Eye (tissue), 1 donor: ENCODE measurements at places on chromosomes 6 and 20.

DNA sequence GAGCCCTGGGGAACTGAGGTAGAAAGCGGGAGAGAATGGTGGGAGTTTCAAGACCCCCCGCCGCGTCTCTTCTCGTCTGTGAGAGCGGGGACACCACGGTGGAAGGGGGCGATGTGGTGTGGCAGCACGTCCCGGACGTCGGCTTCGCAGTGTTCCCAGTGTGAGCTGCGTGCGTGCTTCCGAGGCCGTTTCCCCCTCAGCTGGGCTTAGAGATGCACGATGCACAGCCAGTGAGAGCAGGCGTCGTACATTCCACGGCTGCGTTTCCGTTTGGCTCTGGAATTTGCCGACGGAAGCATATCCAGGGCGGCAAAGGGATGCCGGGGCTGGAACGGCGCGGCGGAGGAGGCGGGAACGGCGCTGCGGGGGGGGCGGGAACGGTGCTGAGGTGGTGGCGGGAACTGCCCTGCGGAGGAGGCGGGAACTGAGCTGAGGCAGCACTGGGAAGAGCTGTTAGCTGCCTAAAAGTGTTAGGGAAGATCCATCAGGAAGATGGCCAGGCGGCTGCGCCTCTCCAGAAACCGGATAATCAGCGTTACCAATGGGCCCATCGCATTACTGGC lies 37.7 kb downstream of the KIF25 start:
- peak; percentile 88 for DNase-seq

DNA sequence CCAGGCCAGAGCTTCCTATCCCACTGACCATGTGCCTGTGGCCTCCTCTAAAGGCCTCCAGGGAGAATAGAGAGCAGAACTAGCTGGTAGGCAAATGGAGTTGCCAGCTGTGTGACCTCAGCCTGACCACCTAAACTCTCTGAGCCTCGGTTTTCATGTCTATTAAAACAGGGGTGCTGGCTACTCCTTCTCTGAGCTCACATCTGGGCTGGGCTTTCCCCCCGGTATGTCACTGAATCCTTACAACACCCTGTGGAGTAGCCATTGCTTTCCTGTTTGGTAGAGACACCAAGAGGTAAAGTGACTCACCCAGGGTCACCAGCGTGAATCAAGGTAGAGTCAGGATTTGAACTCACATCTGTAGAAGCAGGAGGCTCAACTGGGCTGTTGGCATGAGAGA lies 132.1 kb downstream of the JPH2 start:
- no peak for DNase-seq

GRCh38 chr6:55499591-55499990 lies 79.4 kb downstream of the HMGCLL1 start:
- DNase-seq = no peak

GRCh38 chr6:108622641-108623298 lies 62.1 kb downstream of the FOXO3 start:
- no peak for DNase-seq

DNA sequence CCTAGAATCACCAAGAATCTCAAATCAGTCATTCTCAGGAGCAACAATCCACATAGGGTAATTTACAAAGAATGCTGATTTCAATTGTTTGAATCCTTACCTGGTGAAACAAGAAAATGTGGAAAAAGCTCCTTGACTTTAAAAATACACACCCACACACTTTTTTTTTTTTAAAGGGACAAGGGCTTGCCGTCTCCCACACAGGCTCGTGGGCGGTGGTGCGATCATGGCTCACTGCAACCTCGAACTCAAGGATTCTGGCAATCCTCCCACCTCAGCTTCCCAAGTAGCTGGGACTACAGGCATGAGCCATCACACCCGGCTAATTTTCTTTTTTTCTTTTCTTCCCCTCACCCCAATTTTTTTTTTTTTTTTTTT lies 30.7 kb downstream of the PARD6B start:
- no peak for DNase-seq

DNA sequence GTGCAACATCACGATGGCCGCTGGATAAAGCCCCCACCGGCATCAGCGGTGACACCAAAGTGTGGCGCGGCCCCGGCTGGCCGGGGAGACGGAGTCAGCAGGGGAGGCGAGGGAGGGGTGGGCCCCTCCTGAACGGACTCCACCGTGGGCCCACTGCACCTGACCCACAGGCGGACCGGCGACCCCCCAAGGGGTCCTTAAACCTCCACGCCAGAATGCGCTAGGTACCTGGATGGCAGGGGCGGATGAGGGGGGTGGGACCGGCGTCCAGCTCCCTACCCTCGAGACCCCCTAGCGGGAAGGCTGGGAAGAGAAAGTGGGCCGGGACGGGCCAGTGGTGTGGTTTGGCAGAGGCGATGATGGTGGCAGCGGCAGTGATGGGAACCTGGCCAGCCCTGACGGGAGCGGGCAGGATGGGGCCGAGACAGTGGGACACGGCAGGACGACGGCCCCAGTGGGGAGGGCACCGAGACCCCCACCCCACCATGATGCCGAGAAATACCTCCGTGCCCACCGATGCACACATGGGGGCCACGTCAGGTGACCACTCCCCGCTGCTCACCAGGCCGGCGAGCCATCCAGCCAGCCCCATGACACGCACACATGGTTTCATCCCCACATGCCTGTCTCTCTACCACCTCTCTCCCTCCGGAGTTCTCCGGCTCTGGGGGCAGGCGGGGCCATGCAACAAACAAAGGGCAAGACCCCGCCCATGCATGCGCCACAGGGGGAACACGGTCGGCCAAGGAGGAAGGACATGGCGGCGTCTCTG lies 771.9 kb upstream of the DEFB115 start:
- DNase-seq = no peak

- DNase-seq = no peak
Measured at GRCh38 chr6:49003348-49003747, 459.7 kb downstream of the MMUT start.

GRCh38 chr6:6643398-6643797 lies 54.9 kb downstream of the LY86 start:
- DNase-seq = no peak

- no peak for DNase-seq
Measured at GRCh38 chr20:58519940-58520712, 4.9 kb upstream of the APCDD1L start.

GRCh38 chr20:34904202-34904621 lies 27.8 kb downstream of the ACSS2 start:
- no peak for DNase-seq

GRCh38 chr6:6801005-6801335 lies 212.4 kb downstream of the LY86 start:
- no peak for DNase-seq

DNA sequence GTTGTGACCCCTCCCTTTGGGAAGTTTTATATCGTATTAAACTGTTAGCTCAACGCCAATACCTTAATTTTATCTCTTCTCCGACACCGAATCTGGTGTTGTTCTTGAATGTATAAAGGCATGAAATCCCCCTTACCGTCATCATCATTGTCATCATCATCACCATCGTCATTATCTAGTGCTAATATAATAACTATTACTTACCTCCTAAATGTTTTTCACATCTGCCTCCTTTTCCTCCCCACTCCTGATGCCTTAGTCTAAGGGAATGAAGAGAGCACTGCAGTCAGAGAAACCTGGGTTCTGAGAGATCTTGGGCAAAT lies 677 bp upstream of the ZBTB24 start:
- no peak for DNase-seq

- no peak for DNase-seq
Measured at GRCh38 chr6:119428633-119429032, 79.1 kb upstream of the MAN1A1 start.

DNA sequence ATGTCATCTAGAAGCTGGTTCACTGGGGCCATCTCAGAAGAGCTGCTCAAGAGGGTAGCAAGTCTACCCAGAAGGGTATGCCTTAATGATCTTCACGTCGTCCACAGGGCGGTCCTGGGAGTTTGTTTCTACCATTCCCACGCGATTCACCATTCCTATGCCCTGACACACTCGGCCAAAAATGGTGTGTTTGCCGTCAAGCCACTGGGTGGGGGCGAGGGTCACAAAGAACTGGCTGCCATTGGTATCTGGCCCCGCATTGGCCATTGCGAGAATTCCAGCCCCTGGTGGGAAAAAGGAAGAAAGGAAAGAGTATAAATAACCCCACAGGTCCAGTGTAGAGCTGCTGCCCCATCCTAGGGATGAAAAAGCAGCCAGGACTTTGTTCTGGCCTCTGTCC lies 16.5 kb upstream of the CPNE5 start:
- DNase-seq = no peak

- DNase-seq = no peak
Measured at GRCh38 chr6:168016721-168017525, 19.5 kb downstream of the KIF25 start.

DNA sequence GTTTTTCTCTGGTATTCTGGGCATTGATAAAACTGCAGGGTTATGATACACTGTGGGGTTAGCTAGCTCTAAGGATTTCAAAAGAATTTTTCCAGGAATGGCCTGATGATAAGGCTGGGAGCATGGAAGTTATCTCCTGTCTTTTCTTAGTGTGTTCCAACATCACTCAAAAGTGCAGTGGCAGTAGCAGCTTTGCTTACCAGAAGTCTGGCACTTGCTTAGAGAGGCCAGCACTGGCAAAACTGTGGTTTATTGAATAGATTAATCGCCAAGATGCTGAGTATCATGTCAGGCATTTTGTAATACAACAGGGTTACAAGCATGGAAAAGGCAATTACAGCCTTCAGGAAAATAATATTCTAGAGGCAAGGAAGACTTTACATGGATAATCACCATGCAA lies 719.5 kb upstream of the GJE1 start:
- DNase-seq = no peak

GRCh38 chr6:145241039-145241438 lies 494.3 kb downstream of the EPM2A start:
- DNase-seq = no peak

DNA sequence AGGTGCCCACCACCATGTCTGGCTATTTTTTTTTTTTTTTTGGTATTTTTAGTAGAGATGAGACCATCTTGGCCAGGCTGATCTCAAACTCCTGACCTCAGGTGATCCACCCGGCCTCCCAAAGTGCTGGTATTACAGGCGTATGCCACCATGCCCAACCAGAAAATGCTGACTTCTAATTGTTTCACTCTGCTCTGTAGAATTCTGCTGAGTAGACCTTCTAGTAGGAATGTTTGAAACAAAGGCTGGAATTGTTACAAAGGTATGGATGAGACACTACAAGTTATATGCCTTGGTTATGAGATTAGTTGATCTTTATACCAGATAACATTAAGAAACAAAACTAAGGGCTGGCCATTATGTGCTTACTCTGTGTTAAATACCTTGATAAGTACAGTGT lies 44.8 kb downstream of the MEP1A start:
- DNase-seq = no peak

- peak; percentile 38 for DNase-seq
Measured at GRCh38 chr20:2387180-2387577, 6.5 kb downstream of the TGM6 start.

DNA sequence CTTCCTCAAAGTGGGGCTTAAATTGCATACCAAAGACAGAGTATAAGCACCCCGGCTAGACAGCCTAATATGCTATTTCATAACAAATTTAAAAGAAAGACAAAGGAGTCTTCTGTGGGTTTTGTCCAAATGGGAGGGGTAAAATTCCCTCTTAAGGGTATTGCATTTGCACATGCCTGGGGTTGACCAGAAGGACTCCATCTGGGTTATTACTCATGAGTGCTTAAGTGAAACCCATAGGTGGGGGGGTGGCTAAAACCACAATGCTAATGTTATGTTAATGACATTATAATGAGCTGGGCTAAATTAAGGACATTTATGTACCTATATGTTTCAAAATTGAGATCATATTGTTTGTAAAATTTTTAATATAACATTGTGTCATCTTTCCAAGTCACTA lies 15.0 kb downstream of the IMPG1 start:
- DNase-seq = no peak

DNA sequence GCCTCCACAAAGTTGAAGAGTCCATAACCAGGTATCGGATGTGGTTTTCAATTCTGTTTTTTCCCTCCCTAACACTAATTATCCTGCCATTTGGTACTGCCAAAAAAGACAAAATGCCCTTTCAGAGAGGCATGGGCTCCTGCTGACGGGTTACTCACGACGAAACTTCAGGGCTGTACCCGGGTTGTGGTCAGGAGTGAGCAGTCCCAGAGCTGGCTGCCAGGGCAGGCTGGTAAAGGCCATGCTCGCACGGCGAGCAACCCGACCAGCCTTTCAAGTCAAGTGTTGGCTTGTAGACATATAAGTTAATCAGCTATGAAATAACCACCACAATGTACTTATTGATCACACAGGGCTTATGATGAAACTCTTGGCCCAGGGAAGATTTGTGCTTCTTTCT lies 152.5 kb downstream of the FOXC1 start:
- no peak for DNase-seq

DNA sequence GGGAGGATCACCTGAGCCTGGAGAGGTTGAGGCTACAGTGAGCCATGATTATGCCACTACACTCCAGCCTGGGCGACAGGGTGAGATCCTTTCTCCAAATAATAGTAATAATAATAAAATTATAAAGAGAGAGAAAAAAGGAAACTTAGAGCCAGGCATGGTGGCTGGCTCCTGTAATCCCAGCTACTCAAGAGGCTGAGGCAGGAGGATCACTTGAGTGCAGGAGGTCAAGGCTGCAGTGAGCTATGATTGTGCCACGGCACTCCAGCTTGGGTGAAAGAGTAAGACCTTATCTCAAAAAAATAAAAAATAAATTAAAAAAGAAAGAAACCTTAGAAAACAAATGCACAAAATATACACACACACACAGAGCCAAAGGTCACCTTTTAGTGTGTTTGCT lies 5.2 kb upstream of the SAMHD1 start:
- no peak for DNase-seq

GRCh38 chr20:24735263-24735662 lies 213.8 kb upstream of the CST7 start:
- no peak for DNase-seq

- no peak for DNase-seq
Measured at GRCh38 chr6:89859744-89860143, 30.1 kb downstream of the CASP8AP2 start.

- no peak for DNase-seq
Measured at GRCh38 chr20:53794529-53795115, 201.0 kb upstream of the ZNF217 start.

DNA sequence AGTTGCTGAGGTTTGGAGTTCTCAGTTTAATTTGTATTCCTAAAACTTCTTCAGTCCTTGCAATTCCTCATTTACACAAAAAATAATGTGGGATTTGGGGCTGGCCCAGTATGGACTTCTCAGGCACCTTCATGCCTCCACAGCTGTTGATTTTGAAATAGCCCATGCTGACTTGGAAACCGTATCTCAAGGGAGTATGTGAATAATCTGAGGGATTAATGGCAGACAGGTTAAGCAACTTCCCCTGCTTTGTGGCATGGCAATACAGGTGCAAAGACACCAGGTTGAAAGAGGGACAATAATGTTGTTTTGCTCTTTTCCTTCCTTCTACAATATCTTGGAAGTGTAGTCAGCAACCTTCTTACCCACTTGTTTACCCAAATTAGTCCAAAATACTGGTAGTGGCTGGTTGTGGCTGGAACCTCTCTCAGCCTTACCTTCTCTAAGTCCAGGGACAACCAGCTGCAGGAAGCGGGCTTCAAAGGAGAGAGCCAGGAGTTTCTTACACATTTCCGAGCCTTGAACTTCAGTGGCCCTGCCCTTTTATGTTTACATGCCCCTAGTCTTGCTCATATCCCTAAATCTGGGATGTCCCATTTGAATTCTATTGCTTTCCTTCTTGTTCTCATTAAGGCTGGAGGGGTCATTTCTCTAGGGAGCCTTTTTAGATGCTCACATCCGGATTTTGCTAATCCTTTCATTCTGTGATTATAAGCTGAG lies 44.1 kb upstream of the ADGRF1 start:
- no peak for DNase-seq

GRCh38 chr20:4585104-4585753 lies 136.5 kb upstream of the PRND start:
- DNase-seq = no peak
